ENCODE measurements at places on chromosomes 16 and 17.

DNA sequence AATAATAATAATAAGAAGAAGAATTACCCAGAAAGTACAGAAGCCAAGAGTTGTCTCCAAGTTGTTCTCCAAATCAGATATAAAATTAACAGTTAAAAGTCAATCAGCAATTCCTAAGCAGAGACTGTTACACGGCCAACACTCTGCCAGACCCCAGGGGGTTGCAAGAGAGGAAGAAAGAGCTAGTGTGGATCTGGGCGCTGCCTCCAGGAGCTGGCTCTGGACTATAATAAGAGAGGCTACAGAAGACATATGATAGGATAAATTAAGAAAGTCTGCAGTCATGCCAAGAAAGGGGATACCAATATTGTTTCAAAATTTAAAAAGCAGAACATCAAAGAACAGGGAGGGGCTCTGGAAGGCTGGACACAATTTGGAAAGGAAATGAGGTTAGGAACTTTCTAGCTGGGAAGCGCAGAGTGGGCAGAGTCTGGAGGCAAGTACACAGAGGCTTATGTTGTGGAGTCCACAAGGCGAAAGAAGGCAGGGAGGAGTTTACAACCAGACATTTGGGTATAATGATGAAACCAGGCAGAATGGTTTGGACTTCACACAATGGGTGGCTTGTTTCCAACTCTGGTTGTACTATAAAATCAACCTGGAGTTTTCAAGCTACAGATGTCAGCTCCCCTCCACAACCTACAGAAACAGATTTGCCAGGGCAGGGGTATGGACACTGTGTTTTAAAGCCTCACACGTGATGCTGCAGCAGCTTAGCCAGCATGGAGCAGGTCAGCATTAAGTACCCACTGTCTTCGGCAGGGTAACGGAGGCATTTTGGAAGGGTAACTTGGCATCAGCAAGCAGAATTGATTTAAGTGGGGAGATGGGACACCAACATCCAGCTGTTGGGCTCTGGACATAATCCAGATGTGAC is 49.4 kb downstream of the SLC39A11 start:
- no peak for DNase-seq

DNA sequence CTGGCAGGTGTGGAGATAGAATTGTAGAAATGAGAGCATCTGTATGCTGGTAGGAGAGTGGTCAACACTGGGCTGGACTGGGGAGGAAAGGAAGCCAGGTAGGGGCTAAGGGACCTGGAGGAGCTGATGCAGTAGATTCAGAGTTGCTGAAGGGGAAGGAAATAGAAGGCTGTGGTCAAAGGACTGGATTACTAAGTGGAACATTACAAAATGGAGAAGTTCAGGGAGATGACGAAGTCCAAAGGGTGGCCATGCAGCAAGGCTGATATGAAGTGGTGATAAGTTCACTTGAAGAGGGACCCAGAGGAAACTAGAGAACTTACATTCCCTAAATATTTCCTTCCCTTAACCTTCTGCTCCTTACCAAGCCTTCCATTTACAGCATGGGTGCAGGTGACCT is 8.6 kb upstream of the CCL2 start:
- DNase-seq, result peak; percentile 43

DNA sequence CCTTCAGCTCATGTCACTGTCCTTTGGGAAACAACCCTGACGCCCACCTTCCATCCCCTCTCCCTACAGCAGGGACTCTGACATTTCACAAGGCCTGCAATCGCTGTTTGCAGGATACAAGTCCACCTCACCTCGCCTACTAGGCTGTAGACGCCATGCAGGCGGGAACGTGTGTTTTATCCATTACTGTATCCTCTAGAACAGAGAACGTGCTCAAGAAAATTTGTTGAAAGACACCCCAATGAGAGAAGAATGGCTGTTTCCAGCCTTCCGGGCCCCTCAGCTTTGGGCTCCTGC is 1.5 kb upstream of the TTYH2 start:
- no peak for DNase-seq

DNA sequence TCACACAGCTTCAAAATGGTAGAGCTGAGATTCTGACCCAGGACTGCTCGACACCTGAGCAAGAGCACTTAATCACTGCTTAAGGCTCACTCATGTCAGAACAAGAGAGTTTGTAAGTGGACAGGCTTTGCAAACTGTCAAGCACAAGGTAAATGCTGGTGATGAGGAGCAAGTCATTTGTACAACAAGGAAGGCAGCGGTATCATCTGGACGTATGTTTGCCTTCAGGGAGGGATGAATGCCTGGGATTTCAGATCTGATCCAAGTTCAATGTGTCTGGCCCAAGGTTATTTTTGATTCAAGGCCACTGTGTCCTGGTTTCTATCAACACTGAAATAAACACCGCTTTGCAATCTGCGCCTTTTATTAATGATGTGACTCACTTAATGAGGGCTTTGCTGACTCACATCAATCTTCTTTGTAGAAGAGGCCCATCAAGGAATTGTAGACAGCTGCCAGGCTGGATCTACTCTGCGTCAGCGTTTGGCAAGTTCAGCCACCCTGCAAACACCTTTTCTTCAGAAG is 174.4 kb upstream of the HS3ST3A1 start:
- no peak for DNase-seq

DNA sequence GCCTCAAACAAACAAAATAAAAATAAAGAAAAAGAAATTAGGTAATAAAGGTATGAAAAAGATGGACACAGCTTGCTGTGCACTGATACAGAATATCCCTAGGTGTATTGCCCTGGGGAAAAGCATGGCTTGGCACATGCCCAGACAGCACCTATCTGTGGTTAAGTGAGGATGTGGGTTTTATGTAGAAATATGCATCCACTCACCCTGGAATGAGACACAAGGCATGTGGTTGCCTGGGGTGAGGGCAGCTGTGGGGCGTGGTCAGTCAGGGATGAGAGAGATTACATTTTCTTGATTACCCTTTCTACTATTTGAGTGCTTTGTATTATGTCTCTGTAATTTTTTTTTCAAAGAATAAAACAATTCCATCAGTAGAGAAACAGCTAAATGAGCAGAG is 6.9 kb downstream of the PLLP start:
- DNase-seq, result peak; percentile 78

DNA sequence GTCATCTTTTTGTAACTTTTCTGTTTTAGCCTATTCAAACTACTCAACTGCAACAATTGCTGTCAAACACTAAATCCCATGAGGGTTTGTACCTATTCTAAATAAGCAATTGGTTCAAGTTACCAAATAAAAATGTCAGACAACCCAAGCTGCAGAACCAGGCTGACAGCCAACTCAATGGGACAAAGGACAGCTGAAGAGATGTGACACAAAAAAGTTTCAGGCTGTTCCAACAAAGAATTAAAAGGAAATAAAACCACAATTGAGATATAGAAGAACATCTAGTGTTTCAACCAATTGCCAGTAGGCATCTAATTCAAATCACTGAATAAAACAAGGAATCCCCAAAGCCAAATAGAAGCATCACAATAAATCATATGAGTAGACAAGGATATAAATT is 49.3 kb downstream of the GRB7 start:
- no peak for DNase-seq

DNA sequence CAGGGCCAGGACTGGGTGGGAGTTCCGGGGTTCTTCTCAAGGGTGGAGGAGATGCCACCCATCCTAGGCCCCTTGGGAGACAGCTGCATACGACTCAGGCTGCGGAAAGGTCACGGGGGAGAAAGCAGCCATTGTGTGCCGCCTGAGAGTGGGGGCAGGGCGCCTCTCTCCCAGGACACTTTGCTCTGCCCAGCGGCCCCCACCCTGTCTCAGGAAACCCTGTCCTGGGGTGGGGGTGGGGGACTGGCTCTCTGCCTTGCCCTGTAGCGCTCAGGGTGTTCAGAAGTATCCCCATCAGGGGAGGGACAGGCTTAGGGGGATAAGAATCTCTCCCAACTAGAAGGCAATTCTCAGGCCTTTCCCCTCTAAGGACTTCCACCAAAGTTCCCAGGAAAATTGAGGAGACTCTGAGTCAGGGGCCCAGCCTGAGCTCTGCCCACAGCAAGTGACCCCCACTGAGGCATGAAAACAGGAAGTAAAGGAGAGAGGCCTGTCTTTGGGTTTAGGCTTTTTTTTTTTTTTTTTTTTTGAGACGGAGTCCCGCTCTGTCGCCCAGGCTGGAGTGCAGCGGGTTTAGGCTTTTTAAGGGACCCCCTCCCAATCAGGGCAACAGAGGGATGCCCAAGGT is 4.9 kb downstream of the GIT1 start:
- no peak for DNase-seq

DNA sequence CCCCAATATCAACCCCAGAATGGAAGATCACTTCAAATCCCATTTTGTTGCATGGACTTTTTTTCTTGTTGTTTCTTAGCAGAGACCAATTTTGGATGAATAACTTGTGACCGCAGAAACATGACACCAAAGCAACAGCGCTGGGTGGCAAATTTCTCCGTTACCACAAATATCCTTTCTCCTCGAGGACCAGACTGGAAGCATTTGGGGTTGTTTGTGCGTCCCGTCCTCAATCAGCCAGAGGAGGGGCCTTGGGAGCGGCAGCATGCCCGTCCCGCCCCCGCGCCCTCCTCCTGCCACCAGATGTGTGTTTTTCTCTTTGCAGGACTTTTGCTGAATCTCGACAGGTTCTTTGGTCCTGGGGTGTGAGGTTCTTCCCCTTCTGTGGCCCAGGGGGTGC is 282.5 kb upstream of the FOXF1 start:
- no peak for DNase-seq

- no peak for DNase-seq
These were observed 151.7 kb downstream of the ANKFN1 start for GRCh38 chr17:56305007-56305406.

DNA sequence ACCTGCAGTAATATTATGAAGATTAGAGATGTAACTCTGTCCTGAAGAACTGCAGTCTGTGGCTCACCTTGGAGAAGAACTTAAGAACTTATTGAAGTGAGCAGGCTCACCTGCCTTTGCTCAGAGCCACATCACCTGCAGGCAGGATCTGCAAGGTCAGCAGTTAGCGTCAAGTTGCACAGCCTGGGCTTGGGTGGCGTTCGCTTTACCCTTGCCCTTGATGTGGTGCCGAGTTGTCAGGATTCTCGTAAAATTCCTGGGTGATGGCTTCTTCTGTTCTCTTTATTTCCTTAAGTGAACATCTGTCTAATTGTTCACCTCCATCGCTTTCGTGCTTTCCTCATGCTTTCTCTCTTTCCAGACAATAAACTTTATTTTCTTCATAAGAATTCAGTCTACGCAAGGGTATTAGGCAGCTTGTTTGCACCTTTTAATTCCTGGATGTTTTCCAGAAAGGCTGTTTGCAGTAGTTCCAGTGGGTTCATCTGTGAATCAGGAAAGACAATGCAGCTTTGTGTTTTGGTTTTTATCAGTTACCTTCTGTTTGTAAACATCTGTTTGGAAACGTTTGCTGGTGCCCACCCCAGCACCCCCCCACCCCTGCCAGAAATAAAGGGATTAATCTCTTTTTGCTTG is 254.3 kb downstream of the WWOX start:
- no peak for DNase-seq

GRCh38 chr17:171871-172270 is 9.6 kb downstream of the DOC2B start:
- DNase-seq, result no peak

DNA sequence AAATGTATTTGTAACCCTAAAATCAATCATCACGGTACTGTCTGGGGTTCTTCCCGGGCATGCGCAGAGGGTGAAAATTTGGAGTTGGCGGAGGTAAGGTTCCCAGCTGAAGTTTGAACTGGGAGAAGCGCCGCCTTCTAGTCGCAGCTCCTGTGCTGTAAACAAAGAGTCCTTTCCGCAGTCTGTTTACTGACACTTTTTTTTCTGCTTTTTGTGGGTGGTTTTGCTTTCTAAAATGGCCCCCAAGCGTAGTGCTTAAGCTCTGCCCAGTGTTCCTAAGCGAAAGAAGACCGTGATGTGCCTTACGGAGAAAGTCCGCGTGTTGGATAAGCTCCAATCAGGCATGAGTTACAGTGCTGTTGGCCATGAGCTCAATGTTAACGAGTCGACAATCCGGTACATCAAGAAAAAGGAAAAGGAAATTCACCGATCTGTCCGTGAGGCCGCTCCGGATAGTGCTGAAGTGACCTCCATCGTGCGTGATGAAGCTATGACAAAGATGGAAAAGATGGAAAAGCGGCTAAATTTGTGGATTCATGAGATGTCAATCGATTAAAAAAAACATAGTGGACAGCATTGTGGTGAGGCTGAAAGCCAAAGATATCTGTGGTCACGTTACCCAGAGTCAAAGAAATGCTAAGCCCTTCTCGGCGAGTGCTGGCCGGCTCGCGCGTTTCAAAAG is 570 bp upstream of the CFDP1 start:
- peak; percentile 89 for DNase-seq

DNA sequence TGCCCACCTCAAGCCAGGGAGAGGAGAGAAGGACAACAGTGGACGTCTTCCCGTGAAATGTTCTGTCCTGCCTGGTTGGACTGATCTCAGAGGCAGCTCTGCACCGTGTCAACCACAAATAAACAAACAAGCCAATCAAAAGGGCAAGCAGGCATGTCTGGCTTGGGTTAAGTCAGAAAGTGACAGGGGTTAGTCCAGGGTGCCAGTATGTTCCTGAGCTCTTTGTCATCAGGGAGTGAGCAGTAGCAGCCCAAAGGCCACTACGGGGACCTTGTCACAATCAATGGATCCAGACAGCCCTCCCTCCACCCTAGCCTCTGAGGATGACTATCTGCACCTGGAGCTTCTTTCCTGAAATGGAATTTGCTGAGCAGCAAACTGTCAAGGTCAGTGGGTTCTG is 35.0 kb downstream of the CNGB1 start:
- DNase-seq, result no peak

- DNase-seq, result no peak
These were observed 5.4 kb downstream of the ARHGAP27 start for GRCh38 chr17:45427181-45427835.

DNA sequence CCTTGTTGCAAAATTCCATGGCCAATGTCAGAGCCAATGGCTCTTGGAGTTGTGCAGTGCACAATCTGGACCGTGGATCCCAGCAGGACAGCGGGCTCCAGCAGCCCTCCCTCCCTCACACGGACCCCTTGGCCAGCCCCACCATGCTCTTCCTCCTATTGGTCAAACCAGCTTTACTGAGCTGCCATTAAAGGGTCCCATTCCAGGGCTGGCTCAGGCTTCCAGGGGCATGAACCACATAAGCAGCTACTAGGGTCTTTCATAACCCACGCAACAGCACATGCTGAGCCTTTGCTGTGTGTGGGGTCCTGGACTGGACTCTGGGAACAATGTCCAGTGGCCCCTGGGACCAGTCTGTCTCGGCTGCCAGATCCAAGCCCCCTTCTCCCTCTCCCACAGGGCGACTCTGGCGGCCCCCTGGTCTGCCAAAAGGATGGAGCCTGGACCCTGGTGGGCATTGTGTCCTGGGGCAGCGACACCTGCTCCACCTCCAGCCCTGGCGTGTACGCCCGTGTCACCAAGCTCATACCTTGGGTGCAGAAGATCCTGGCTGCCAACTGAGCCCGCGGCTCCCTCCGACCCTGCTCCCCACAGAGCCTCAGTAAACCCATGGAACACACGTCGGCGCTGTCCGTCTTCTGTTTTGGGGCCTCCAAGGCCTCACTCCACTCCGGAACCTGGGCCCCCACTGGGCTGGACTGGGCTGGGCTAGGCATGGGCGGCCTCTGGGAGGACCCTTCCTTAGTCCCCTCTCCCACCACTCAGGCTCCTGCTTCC is 5.7 kb downstream of the CTRB1 start:
- DNase-seq, result no peak
